ENCODE measurements at places on chromosomes 16 and 17.

DNA sequence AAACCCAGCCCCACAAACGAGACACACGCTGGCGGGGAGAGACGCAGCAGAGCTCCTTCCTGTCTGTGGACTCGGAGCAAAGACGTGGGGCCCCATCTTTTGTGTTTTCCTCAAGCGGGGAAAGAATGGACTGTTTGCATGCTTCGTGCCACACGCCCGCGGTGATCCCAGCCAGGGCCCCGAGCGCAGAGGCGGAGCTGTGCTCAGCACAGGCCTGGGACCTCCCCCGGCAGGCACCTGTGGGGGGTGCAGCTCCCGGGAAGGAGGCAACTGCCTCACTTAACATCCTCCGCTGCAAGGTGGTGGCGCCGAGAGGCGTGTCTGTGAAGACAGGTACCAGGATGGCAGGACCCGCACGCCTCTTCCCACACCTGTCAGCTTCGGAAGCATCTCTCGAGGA, 19.1 kb downstream of the TRARG1 start:
- DNase-seq: no peak

DNA sequence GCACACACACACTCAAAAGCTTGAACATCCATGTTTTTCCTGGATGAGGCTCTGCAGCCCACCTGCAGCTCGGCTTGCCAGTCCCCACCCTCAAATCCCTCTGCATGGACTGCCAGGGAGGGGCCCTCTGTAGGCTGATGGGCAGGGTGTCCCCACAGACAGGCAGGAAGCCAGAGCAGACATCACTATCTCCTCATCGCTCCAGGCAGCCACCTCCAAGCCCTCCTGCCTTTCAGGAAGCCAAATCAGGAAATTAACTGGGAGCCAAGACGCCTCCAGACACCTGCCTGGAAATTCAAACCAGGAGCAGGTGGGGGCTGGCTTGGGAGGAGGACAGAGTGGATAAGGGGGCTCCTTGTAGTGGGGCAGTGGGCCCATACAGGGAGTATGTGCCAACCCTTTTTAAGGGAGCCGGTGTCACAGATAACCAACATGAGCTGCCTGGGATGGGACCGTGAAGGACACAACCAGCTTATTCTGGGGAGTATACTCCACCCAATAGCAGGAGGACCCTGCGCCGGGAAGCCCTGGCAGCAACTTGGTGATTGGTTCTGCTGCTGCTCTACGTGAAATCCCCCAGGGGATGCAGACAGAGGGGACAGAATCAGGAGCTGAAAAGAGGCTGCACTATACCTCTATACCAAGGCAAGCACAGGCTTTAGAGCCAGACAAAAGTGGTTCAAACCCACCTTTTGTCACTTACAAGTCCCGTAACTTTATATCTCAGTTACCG, 139.1 kb downstream of the CCT6B start:
- no peak for DNase-seq

DNA sequence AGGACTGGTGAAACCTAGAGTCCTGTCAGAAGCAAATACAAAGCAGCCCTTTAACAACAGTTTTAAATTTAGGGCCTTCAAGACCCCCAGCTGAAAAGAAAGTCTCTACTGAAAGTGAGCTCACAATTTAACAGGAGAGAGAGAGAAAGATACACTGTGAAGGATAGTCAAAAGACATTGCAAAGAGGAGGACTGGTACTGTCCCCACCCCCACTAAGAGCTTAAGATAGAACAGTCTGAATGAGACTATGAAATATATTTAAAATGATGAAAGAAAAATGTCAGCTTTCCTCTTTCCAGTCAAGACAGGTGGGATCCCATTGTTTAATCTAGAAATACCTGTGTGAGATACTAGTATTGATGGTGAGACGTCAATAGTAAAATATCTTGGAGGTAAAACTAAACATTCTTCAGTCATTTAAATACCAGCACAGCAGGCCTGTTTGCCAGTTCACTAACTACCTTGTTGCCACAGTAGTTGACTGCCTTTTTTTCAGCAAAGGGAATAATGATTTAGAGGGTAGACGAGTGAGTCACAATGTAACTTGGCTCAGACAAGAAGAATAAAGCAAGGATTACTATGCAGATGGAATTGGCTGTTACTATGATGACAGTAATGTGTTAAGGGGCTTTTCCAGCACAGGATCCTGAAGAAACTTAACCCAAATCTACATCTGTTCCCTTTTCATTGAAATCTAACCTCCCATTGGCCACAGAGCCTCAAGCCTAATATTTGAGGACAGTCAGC, 47.2 kb upstream of the RASL10B start:
- DNase-seq: no peak

- DNase-seq: no peak
Observed at GRCh38 chr17:69447726-69448125, 33.2 kb downstream of the MAP2K6 start.

DNA sequence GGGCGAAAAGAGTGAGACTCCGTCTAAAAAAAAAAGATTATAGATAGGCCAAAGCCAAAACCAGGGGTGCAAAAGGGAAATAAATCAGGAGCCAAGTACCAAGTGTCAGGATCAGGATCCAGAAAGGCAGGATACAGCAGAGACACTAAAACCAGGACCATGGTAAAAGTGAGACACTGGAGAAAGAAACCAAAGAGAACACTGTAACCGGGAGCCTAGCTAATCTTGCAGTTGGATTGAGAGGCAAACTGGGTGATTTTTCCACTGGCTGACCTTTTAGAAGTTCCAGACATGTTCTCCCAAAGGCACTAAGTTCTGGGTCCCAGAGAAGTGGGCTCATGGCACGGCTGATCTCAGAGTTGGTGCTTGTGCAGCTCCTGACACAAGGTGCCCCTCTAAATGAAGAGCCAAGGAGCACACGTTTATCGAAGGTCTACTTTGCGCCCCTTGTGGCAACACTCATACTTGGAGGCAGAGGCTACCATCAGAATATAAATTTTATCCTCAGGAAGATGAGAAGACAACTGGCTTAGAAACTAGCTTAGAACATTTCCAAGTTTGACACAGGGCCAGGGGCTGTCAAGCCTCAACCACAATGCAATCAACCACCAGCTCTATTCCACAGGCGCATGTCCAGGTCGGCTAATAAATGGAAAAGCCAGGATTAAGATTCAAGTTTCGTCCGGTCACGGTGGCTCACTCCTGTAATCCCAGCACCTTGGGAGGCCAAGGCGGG, 27.5 kb upstream of the HELZ start:
- DNase-seq: no peak

- DNase-seq: no peak
Observed at GRCh38 chr16:19882186-19882585, 2.5 kb downstream of the GPRC5B start.

- DNase-seq: no peak
Observed at GRCh38 chr17:28279411-28279810, 39.6 kb upstream of the TMEM97 start.

- no peak for DNase-seq
Observed at GRCh38 chr17:2374549-2375285, 26.1 kb downstream of the MNT start.

GRCh38 chr17:29929006-29929532, 959 bp downstream of the SSH2 start:
- DNase-seq: no peak

Data from stimulated activated CD8-positive, alpha-beta memory T cell treated with anti-CD3 and anti-CD28 coated beads, Interleukin-4, amount 100 ng/mL, for 1 hour (primary cell).